ENCODE measurements at places on chromosomes 2 and 18.

DNA sequence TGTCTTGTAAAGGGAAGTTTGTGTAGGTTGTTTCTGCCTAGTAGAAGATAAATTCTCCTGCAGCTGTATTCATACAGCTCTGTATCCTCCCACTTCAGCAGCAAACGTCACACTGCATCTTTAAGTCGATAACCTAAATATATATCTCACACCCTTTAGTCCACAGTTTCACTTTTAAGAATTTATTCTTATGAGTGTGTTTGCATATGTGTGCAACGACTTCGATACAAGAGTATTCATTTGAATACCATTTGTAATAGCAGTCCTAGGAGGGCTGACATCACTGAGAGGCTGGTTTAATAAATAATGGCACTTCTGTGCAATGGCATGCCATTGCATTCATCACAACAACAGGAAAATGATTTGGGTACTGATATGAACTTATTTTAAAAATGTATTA lies 63.8 kb upstream of the MSH6 start:
- DNase-seq: no peak

DNA sequence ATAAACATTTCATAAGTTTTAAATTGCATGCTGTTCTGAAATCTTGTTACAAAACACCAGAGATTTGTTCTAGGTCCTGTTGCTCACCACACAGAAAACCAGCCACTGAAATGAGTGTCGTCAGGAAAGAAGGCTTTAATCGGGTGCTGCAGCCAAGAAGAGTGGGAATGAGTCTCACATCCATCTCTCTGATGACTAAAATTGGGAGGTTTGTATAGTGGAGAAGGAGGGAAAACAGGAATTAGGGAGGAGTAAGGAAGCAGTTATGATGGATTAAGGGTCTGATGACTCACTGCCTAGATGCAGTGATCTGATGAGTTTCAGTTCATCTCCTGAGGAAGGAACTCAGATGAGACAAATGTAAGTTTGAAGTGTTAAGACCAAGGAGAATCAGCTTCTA lies 42.1 kb upstream of the GPR39 start:
- no peak for DNase-seq

DNA sequence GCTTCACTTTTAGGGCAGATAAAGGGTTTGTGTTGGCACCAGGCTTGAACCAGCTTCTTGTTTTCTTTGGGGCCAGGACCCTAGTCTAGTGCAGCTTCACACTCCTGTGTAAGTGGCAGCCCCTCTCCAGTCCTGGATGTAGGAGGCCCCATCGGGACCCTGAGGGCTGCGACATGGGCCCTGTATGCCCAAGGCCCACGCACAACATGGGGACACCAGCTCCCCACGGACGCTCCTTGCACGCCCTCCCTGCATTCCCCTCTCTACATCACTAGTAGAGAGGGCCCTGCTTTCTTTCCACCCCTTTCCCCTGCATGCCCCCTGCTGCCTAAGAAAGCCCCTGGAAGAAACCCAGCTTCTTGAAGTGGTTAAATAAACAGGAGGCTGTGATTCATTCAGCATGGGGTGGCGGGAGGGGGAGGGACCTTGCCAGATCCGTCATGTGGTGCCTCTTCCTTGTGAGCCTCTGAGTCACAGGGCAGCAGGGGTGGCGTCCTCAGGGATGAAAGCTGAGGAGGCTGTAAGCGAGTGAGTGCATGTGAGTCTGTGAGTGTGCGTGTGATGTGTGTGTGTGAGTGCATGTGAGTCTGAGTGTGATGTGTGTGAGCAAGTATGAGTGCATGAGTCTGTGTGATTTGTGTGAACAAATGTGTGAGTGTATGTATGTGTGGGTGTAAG lies 42.5 kb downstream of the COPS8 start:
- DNase-seq: no peak

DNA sequence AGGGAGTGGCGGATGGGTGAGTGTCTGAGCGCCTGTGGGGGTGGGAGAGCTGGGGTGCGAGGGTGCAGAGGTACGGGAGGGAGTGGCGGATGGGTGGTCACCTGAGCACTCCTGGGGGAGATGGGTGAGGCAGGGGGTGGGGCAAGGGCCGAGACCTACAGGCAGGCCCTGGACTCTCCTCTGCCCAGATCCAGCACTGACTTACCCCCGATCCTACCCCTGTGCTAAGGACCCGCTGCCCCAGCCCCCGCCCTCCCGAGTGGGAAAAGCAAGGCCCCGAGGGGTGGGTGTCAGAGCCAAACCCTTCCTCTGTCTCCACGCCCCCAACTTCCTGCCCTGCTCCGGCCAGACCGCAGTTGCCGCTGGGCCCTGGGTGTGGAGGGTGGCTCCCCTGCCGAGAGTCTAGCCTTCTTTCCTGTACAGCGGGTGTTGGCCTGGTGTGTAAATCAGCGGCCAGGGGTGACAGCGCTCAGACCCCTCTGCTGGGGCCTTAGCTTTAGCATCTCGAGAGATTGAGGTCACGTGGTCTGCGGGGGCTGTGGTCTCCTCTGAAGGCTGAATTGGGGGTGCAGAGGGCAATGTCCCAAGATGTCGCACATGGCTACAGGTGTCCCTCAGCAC lies 12.5 kb downstream of the BOK start:
- no peak for DNase-seq

GRCh38 chr2:16318474-16319195 lies 347.0 kb downstream of the CYRIA start:
- no peak for DNase-seq

GRCh38 chr2:2570360-2570759 lies 239.3 kb upstream of the MYT1L start:
- no peak for DNase-seq

DNA sequence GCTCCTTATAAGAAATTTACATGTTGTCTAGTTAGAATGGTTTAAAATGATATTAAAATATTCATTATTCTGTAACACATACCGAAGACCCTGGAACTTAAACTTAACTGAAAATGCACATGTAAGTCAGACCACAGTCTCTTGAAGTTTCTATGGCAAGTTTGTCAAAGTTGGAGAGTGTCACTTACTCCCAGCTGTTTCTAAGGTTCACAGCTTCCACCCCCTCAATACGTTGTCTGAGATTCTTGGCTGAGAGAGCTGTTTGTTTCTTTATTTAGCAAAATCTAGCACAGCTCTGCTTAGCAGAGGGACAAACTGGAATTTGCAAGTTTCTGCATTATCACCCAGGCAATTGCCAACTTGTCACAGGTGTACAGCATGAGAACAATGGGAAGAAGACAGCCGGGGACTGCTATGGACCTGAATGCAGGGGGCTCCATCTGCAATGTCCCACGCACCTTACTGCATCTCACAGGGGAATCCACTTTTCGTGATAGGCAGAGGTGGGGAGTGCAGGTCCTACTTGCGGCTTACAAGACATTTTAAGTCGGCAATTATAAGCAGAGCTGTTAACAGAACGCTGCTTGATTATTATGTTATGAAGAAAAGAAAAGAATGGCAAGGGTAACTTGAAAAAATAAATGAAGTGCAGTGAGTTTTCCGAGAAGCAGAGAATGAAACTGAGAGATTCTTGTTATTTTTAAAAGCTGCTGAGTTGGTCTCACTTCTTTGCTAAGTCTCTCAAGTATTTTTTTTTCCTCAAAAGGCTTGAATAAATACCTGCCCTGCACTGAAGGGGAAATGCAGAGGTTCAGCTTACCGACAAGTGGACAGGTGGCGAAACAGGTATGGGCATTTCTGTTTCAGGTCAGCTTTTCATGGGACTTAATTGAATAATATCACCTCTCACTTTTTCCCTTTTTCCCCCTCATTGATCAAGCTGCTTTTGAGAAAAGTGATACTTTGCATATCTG lies 1072.1 kb upstream of the FANCL start:
- DNase-seq: no peak

- no peak for DNase-seq
Observed at GRCh38 chr2:85786444-85786843, 32.7 kb downstream of the ATOH8 start.

All from CD4-positive, alpha-beta T cell treated with Interleukin-15 for 4 hours (primary cell).